ENCODE measurements at places on chromosomes 2 and 18. TPM values are rescaled to one million over a fixed set of nuclear protein-coding genes. Genes with fewer than 3 reads are reported as not detected.

The ATG4B gene
- 64.0 TPM for total RNA-seq

GRCh38 chr2:173972636-173973035, 7.5 kb upstream of the SP3 start:
- DNase-seq, result no peak

DNA sequence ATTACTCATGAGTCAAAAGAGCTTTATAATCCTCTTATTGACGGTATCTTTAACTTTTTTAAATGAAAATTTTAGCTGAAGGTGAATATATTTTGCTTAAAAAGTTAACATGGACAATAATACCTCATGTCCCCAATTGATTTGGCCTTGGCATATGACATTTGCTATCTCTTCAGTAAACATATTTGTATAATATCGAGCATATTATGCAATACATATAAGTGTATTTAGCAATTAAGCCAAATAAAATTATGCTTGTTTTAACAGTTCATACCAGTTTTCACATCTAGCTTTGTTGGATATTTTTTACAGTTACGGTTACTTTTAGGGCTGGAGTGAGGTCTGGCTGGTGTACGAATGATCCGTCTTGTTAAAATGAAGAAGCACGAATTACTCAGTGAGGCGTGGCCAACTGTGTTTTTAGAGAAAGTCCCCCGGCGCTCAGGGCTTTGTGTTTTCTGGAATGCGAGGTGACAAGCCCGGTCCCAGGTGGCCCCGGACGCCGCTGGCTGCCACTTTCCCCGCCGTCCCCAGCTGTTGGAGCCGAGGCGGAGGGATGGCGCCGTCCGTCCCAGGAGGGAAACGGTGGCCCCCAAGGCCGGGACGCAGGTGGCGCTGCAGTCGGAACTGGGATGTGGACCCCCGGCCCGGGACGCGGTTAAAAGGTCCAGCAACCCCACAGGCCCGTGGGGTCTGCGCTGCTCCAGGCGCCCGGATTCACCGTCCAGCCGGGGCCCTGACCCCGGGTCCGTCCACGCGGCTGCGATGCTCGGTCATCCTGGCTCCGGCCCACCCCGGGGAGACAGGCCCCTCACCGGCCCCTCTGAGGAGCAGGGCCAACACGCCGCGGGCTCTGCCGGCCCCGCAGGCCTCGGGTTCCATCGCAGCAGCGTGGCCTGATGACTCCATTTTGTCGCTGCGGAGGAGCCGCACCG, 41.3 kb downstream of the TMEM18 start:
- peak; percentile 68 for DNase-seq

- no peak for DNase-seq
Observed at GRCh38 chr2:64363848-64364247, 90.1 kb upstream of the LGALSL start.

DNA sequence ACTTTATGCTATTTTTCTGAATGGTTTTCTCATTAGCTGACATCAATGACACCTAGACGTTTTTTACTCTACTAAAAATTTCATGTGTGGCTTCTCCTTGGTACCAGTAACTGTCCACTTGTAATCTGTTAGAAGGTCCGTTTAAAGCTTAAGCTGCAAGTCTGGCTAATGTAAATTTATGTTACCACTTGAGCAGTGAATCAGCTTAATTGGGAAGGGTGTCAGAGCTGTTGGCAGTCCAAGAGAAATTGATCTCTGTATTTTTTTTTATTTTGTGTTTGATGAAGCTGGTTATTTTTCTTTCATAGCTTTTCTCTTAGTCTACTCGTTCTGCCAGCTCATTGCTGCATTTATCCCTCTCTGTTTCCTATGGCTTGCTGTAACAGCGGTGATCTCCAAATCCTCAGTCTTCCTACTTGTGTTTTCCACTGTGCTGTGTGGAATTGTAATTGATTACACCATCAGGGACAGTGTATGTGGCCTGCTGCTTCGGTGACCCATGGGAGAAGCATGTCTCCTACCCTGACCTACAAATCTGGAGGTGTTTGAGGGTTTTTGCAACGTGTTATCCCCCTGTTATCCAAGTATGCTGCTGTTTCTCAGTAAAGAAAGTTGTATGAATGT, 724.2 kb upstream of the REG3G start:
- DNase-seq, result no peak

The STON1 gene
- 166 TPM for total RNA-seq
